ENCODE measurements at places on chromosomes 1 and 21.

GRCh38 chr1:25914074-25914995 lies 8.1 kb upstream of the STMN1 start:
- DNase-seq = no peak

GRCh38 chr1:234271243-234271606 lies 102.0 kb upstream of the COA6 start:
- DNase-seq = no peak

- DNase-seq = no peak
Observed at GRCh38 chr1:159964144-159964543, 10.1 kb upstream of the SLAMF9 start.

DNA sequence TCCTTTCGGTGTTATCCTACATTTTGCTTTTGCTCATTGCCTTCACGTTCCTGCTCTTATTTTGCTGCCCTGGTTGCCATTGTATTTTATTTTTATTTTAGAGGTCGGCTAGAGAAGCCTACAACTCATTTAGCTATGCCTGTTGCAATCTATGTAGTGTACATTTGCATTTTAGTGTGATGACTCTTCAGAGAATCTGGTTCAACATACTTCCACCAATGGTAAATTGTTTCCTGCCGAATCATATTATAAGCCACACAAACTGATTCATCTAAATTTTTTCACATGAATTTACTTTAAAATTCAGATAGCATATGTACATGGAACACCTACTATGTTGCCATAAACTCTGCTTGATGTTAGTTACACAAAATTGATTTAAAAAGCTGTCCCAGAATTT lies 1596.9 kb downstream of the PLA2G4A start:
- no peak for DNase-seq

- DNase-seq = no peak
Observed at GRCh38 chr1:244989813-244990212, 125.5 kb upstream of the HNRNPU start.

DNA sequence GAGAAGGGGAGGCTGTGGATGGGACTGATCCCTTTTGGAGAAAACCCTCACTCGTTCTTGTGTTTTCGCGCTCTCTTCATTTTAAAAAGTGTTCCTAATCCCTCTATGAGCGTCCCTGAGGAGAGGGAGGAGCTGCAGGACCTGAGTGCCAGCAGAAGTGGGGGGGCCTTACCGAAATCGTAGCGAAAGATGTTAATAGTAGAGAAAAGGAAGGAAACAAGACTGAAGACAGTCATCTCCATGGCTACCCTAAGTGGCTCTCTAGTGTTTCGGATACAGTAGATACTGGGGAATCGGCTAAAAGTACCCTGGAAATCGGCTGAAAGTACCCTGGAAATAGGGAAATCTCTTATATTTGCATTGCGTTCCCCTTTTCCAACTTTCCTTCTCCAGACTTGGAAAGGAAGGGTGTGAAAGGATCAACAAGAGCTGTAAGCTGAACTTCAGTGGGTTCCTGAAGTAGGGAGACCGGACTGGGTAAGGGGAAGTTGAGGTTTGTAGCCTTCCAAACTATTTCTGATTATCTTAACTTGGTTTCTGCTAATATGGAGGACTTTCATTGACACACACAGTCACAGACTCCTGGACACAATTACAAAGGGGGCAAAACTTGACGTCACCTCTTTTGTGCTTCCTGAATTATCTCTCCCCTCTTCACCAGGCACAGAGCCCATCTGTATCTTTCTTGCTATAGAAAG lies 486 bp upstream of the DSTYK start:
- DNase-seq = no peak

DNA sequence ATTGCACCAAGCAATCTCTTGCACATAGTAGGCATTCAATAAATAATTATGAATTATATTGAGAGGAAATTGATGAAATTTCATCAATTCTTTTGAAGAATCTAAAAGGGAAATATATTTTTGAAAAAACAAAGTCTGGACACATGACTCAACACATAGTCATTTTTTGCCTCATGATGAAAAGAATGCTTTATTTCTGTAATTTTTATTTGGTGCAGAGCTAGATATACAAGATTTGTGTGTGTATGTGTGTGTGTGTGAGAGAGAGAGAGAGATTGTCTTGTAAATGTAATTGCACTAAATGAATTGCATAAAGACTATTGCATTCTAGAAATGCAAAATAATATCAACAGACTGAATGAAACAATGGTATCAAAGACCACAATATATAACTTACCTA lies 206.2 kb upstream of the C1orf87 start:
- no peak for DNase-seq

- DNase-seq = no peak
Observed at GRCh38 chr1:201228011-201228983, 37.7 kb downstream of the IGFN1 start.

GRCh38 chr1:208600456-208601190 lies 356.4 kb upstream of the PLXNA2 start:
- DNase-seq = no peak

- no peak for DNase-seq
Observed at GRCh38 chr1:245645406-245645805, 490.6 kb downstream of the KIF26B start.

GRCh38 chr1:10693497-10694273 lies 102.8 kb downstream of the CASZ1 start:
- no peak for DNase-seq

DNA sequence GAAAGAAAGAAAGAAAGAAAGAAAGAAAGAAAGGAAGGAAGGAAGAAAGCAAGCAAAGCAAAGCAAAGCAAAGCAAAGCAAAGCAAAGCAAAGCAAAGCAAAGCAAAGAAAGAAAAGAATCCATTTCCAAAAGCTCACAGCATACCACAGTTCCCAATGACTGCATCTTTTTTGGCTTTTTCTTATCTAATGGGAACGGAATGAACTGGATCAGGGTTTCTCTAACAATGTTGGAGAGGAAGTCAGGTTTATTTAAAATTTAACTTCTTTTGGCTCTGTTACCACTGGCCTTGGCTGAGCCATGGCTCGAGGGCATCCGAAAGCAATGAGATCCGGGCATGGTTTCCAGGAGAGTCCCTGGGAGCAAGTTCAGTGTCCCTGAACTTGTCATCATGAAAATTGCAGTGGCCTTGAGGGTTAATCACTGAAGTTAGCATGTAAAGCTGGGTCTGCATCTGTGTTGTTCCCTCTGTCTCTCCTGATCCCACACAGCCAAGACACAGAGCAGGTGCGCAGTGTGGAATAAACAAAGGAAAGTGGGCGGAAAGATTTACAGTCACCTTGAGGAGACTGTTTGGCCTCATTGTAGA lies 34.6 kb upstream of the CTPS1 start:
- DNase-seq = no peak

GRCh38 chr1:222896630-222897526 lies 82.0 kb downstream of the DISP1 start:
- no peak for DNase-seq

- DNase-seq = no peak
Observed at GRCh38 chr1:47424336-47424982, 8.4 kb downstream of the FOXE3 start.

DNA sequence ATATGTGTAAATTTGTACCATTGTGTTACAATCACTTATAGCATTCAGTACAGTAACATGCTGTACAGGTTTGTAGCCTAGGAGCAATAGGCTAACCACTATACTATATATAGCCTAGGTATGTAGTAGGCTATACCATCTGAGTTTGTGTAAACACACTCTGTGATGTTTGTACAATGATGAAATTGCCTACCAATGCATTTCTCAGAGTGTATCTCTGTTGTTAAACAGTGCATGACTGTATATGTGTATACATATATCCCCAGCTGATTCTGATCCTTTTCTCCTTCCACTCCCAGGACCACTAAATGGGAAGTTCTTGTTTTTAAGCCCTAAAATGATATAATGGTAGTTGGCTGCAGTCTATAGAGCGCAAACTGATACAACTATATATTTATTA lies 7.8 kb downstream of the GNPAT start:
- DNase-seq = no peak

DNA sequence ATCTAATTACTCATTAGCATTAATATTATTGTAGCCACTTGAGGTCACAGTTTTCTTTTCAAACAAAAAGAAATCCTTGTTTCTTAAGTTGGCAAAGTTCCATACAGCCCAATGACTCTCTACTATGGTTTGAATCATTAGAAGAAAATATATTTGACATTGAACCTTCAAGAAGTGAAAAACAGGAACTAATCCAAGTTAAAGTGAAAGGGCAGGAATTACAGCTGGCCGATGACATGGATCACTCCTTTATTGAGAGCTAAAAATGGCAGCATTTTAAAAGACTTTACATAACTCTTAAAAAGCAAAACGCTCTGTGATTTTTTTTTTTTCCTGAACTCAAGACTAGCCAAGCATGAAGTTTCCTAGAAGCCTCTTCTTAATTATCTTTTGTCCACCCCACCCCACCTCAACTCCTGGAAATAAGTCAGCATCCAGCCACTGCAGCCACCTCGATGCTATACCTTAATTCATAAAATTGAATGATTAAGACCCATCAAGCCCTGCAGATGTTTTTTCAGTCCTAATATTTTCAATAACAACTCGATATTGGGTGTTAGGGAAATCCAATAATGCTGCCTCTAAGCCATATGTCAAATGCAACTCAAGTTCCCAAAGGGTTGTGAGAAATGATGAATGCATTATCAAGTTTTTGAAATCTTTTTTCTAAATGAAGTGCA lies 323.1 kb downstream of the HHIPL2 start:
- DNase-seq = no peak

- no peak for DNase-seq
Observed at GRCh38 chr1:48760857-48761256, 15.8 kb downstream of the BEND5 start.

All from stimulated activated CD4-positive, alpha-beta T cell treated with anti-CD3 and anti-CD28 coated beads, Interleukin-1b, Interleukin-23, amount 100 ng/mL, for 48 hours (primary cell).